ENCODE measurements at places on chromosomes 1 and 21.
A peak's percentile ranks its signal among the peaks of the same experiment; 100 is the strongest.

DNA sequence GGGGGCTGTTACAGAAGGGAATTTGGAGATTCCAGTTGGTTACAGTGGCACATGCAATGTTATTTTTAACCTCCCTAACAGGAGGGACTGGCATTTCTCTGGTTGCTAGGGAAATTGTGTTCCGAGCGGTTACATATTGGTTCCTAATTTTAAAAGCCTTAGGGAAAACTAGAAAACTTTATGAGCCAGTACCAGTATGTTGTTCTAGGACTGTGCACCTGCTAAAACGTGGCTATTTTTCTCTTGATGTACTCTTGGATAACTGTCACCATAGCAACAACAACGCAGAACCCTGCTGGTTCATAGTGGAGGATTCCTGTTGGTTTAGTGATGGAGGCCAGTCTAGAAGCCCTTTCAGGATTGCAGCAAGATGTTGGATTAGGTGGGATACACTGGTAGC lies 68.9 kb upstream of the PGBD5 start:
- DNase-seq, result no peak

DNA sequence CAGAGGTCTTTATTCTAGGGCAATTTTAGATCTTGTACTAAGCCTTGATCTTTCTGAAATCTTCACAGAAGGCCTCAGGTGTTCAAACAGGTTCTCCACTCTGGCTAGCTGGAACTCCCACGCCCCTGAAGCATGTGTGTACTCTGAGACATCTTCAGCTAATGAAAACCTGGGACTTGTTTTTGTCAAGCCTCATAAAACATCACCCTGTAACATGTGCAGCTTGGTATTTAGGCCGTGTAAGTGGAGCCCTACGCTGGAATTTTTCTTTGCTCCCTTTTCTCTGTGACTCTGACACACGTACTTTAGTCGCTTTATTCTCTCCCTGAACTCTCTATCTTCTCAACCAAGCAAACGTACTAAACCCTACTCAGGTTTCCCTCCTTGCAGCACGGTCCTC lies 701.9 kb upstream of the ZP4 start:
- no peak for DNase-seq

DNA sequence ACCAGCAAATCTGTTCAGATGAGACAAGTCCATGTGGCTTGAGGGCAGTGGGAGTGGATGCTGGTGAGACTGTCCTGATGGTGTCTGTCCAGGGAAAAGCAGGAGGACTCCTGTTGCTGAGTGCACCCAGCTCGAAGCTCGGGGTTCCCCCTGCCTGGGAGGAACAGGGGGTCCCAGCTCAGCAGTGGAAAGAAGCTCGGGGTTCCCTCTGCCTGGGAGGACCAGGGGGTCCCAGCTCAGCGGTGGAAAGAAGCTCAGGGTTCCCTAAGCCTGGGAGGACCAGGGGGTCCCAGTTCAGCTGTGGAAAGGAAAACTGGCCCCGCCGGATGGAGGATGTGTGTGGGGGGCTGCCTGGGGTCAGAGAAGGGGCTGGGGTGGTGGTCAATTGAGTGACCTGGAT lies 39.1 kb downstream of the CRYAA start:
- no peak for DNase-seq

DNA sequence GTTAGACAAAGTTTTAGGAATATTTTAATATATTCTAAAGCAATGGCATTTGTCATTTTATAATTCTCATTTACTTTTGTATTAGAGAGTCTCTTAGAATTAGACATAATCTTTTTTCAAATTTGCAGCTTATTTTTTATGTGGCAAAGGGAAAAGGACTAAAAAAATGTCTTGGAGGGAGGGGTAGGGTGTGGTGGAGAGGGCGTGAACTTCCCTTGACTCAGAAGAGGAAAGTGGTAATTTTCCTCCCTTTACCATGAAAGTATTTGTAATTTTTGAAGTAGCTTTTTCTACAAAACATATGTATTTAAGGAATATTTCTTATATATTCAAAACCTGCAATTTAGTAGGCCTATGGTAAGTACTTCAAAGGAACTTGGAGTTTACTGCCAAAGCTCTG lies 6.9 kb upstream of the RABGAP1L start:
- no peak for DNase-seq

DNA sequence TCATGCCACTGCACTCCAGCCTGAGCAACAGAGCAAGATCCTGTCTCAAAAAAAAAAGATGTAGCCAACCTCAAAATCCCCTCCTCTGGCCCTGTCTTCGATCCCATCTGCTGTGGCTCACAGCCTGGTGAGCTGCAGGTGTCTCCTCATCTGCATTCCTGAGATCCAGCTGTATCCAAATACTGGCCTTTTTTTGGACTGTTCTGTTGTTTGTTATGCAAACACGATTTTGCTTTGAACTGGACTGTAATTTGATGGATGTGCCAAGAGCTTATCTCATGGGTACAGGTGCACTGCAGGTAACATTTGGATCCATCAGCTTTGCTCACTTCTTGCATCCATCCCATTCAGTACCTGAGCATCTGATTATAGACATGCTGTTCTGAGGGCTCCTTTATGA lies 14.1 kb upstream of the FAM43B start:
- no peak for DNase-seq

DNA sequence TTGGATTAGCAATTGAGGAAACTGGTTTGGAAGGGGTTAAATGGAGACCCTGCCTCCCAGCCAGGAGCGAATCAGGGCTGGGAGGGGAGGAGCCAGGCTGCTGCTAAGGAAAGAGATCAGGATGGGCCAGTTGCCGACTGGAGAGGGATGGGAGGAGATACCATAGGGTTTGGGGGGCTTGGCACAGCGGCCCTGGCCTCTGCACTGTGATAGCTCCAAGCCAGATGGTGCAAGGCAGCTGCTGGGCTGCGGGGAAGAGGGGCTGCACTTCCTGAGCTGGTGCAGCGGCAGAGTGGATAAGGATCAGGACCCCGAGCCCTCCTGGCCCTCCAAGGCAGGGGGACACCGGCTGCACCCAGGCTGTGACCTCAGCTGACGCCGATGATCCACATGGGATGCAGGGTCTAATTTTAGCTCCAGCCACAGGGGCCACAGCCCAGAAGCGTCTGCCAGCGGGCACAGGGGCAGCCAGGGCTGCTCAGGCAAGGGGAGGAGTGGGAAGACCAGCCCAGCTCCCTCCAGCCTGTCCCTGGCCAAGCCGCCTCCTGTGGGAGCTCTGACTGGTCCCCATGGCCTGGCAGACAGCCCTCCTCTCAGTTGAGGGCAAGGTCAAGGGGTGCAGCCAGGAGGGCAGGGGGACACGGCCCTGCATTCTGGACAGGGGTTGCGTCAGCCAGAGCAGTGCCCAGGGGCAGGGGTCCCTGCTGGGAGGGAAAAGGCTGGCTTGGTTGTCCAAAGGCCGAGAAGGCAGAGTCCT lies at the start of gene EXTL1:
Gene EXTL1, plus strand, starts transcription at position 129 of the 757 bp plus-strand sequence. CDS start 872 bp downstream, outside the sequence.
- no peak for DNase-seq

- DNase-seq, result no peak
Measured at GRCh38 chr1:12620488-12620865, 2.5 kb upstream of the DHRS3 start.

- DNase-seq, result no peak
Measured at GRCh38 chr1:111729271-111729921, 9.8 kb downstream of the INKA2 start.

- DNase-seq, result no peak
Measured at GRCh38 chr1:207962716-207963426, 51.9 kb upstream of the CD34 start.

GRCh38 chr1:214067397-214067796 lies 79.6 kb downstream of the PROX1 start:
- DNase-seq, result no peak

- DNase-seq, result no peak
Measured at GRCh38 chr1:244296447-244296846, 155.3 kb downstream of the ADSS2 start.

GRCh38 chr1:230516889-230517288 lies 90.8 kb upstream of the PGBD5 start:
- DNase-seq, result no peak

GRCh38 chr1:108747898-108748297 lies 1.4 kb downstream of the STXBP3 start:
- DNase-seq, result no peak

DNA sequence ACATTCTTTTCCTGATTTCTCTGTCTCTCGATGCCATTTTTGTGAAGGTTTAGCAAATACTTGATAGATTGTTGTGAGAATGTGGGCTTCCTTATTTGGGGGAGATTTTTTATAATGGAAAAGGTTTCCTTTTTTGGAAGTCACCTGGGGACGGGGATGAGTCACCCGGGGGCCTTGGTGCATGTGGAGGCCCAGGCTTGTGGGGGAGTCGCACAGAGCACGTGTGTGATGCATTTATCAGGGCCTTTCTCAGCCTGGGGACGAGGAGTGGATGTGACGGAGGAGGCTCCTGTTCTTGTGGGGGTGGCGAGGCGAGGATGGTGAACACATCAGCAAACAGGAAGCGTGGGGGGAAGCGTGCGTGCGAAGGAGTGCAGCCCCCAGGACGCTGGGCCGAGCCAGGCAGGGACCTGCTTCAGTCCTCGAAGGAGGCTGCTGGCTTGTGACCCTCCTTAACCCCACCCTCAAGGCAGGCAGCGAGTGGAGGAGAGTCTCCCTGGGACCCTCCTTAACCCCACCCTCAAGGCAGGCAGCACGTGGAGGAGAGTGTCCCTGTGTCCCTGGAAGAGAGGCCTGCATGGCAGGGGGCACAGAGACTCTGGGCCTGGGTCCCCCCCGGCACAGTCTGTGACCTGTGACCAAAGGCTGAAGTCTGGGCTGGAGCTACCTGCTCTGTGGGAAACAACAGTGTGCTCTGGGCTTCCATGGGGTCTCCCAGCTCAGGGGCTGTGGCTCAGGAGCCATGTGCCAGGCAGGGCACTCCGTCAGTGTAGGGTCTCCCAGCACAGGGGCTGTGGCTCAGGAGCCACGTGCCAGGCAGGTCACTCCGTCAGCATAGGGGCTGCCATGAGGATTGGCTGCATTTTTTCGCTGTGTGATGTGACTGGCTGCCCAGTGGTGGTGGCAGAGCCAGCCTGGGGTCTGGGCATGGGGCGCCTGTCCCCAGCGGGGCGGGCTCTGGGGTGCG lies 57.2 kb downstream of the AGPAT3 start:
- no peak for DNase-seq

DNA sequence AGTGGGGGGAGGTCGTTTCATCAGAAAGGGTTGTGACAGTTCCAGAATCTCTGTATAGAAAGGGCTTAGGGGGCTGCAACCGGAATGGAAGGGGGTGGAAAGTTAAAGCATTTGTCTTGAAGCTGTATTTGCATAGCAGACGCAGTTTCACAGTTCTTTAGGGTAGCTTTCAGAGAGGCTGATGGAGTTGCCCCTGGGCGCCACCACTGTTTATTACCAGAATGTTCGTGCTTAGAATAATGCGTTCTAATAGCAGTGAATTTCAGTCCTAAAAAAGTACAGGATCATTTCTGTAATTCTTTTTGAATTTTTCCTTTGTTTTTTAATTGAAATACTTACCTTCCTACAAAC lies 1.3 kb downstream of the EXO1 start:
- DNase-seq, result no peak

- DNase-seq, result peak; percentile 79
Measured at GRCh38 chr1:203765029-203765837, at the start of gene LAX1. TSS of gene LAX1 (plus strand) at chr1:203765183. CDS start at chr1:203765566, 383 bp downstream.

DNA sequence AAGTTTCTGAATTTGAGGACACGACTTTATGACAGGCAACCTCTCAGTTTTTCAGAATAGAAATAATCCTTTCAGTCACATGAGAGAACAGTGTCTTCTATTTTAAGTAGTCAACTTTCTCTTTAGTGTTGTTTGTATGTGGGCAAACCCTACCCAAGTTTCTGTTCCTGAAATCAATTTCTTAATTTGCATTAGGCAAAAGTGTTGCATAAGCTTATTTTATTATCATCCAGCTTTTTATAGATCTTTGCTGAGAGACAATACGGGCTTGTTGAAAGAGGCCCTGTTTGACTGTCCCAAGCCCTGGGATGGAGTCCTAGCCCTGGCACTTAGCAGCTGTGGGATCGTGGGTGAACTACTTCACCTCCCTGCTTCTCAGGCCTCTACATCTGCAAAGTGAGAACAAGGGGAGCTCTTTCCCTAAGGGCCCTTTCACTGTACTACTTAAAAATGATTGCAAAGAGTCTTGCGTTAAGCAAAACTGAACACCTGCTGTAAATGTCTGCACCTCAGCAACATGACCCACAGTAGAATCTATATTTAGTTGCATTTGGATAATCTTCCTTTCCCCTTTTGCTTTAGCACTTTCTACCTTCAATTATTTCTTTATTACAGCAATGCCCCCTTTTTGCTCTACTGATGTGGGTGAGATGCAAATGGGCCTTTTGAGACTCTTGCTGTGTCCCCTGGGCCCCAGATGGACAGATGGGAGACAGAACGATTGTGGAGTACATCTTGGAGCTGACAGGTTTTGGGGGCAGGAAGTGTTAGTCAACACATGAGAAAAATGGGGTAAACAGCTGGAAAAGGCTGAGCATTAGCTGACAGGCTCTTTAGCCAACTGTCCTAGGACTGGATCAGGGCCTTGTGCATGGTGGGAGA lies 41.0 kb upstream of the SCAF4 start:
- no peak for DNase-seq

DNA sequence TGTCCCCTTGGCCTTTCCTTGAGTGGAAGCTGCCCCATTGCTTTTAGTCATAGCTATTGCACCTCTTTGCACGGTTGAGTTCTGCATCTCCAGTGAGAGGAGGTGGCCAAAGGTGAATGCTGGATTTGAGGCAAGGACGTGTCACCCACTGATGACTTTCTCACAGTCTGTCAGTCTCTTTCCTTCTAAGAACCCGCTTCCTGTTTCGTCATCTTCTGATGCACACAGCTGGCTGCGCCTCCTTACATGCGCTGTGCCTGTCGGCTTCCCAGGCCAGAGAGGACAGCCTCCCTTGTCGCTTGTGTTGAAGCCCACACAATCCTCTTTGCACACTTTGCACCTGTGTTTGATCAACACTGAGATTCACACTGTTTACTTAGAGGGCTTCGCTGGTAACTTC lies 41.8 kb upstream of the PWP2 start:
- DNase-seq, result peak; percentile 84

- DNase-seq, result peak; percentile 12
Measured at GRCh38 chr1:40185951-40186864, 25.0 kb downstream of the RLF start.
